ENCODE measurements at places on chromosomes 5 and 9.

DNA sequence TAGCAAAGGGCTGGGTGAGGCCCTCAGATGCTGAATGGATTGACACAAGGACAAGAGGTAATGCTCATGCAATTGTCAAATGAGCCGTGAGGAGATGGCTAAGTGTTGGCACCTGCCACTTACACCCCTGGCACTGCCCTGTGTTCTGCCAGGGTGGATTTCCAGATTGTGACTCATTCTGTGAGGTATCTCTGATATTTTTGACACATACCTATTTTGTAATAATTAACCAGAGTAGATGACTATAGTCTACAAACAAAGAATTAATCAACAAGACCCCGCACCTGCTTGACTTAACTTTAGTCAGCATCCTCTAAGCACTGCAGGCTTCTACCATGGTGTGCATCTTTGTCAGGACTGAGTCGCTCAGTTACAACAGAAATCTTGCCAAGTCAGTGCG is 200.8 kb downstream of the DIRAS2 start:
- DNase-seq, result no peak

- DNase-seq, result no peak
Measured at GRCh38 chr9:98333703-98334582, 78.5 kb upstream of the TBC1D2 start.

DNA sequence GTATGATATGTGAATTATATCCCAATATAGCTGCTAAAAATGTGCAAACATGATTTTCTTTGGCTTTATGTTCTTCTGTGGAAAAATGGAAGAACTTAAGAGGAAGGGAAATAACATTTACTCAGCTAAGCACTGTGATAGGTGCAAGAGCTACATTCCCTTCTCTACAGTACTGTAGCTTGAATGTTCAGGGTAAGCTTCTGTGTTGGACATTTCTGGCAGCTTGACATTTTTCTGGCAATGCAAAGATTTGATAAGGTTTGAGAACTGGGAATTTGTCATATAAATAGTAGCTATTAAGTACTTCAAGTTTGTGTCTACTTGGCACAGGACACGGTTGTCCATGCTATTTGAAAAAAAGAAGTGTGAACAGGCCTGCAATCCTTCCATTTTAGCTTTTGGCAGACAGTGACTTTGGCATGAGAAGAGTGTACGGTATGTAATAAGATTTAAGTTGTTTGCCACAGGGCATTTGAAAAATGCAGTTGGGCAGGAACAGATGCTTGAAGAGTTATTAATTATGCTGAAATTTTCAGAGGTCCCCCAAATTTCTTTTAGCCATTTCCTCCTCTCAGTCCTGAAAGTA is 77.6 kb downstream of the KIF4B start:
- DNase-seq, result no peak

DNA sequence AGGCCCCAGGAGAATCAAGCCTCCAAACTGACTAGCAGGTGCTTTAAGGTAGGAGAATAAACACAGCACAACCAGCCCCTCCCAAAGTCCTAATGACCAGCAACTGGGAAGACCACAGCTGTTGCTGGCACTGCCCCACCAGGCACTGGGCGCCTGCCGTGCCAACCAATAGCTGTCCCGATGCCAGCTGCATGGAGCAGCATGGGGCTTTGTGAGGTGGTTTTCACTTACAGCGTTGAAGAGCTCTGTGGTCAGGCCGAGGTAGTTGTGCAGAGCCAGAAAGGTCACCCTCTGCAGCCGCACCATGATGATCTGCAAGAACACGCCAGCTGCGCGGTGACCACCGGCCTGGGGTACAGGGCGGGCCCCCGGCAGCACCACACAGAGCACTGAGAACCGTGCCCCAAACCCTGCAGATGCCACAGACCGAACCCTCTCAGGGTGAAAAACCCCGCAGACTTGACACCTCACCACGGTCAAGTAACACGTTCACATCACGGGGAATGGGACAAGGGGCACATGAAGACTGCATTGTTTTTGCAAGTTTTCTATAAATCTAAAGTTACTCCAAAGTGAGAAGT is 28.7 kb downstream of the PNPLA7 start:
- DNase-seq, result no peak

GRCh38 chr5:72378639-72379289 is 58.6 kb downstream of the PTCD2 start:
- DNase-seq, result peak; percentile 20

GRCh38 chr5:179912951-179913350 is 5.3 kb upstream of the TBC1D9B start:
- no peak for DNase-seq

- DNase-seq, result peak; percentile 3
Measured at GRCh38 chr9:28365020-28365640, 791.8 kb upstream of the C9orf72 start.

- DNase-seq, result no peak
Measured at GRCh38 chr5:417301-418161, 25.4 kb upstream of the EXOC3 start.

DNA sequence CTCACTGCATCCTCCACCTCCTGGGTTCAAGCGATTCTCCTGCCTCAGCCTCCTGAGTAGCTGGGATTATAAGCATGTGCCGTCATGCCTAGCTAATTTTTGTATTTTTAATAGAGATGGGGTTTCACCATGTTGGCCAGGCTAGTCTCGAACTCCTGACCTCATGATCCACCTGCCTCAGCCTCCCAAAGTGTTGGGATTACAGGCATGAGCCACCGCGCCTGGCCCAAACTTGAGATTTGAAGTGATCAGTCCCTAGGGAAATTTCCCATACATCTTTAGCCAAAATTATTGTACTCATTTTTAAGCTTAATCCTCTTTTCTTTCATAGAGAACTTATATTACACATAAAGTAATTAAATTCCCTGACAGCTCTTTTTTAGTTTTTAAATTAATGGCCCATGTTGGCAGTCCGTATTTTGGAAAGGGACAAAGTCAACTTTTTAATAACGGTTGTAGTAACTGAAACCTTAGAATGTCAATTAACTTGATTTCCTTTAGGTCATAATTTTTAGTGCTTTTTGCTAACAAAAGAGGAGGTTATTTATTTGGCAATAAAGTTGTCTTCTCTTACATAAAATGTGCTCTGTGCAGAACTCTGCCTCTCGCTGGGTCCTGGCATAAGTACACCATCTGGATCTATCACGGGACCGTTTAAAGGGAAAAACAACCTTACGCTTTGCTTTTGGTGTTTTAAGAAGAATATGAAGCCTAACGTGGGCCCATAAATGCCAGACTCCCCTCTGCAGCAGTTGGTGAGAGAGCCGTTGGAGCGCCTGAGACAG is 142.3 kb upstream of the OTULINL start:
- no peak for DNase-seq

- DNase-seq, result peak; percentile 71
Measured at GRCh38 chr9:111621895-111622480, 9.1 kb upstream of the DNAJC25 start.

- DNase-seq, result no peak
Measured at GRCh38 chr9:86966852-86967511, 19.7 kb upstream of the GAS1 start.

DNA sequence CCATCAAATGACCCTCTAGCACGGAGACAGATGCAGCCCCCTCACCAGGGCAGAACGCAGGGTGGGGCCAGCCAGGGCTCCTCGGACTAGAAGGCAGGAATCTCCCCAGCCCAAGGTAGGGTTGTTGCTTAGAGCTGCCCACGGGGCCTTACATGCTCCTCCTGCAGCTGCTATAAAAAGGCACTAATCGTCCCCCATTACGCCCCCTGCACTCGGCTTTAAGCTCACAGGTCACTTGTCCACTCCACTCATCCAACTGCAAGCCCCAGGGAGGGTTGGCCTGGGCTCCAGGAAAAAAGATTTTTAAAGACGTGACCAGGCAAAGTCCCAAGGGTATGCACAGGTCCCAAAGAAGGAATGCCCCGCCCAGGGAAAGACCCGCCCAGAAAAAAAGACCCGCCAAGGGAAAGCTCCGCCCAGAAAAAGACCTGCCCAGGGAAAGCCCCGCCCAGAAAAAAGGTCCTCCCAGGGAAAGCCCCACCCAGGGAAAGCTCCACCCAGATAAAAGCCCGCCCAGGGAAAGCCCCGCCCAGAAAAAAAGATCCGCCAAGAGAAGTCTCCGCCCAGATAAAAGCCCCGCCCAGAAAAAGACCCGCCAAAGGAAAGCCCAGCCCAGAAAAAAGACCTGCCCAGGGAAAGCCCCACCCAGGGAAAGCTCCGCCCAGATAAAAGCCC is 11.1 kb downstream of the GRIN1 start:
- DNase-seq, result no peak

GRCh38 chr9:106228861-106229260 is 534.5 kb downstream of the TMEM38B start:
- DNase-seq, result no peak

DNA sequence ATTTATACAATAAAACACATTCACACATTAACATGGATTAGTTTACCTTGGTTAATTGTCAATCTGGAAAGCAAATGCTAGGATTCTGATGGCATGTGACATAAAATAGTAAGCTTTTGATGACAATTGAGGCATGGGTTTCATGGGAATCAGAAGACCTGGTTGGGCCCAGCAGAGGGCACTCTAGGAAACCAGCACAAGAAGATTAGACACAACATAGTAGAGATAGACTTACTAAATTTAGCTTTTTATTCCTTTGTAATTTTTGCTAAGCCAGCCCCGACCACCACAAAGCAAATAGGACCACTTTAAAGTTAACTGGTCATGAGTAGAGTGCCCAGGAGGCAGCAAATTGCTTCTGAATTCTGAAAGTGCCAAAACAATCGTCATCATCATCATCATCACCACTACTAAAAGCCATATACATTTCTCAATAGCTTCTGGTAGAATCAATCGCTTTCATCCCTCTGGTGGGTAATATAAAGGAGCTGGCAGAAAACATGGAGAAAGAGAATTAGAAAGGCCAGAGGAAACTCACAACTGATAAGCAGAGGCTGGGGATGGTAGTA is 163.2 kb downstream of the ARRDC3 start:
- peak; percentile 57 for DNase-seq

DNA sequence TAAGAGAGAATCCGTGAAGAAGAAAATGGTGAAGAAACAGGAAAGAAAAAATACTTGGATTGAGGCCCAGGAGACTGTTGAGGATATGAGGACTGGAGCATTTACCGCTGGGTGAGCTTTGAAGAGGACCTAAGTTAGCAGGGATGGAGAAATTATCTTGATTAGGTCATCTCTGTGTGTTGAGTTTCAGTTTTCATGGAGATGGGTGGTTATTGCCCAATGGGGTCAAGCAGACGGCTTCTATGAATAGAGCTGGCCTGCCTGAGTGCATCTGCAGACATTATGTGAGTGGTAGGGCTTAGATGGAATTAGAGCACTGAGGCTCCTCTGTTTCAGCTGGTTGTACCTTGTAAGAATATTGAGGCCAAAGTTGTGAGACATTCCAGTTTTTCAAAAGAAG is 245.4 kb upstream of the FBXL7 start:
- DNase-seq, result no peak

GRCh38 chr5:68285851-68286611 is 70.5 kb downstream of the PIK3R1 start:
- DNase-seq, result peak; percentile 74

- DNase-seq, result no peak
Measured at GRCh38 chr9:74810200-74810599, 77.5 kb downstream of the TRPM6 start.

GRCh38 chr5:115418788-115419187 is 122.3 kb upstream of the CCDC112 start:
- no peak for DNase-seq

- peak; percentile 65 for DNase-seq
Measured at GRCh38 chr5:104635227-104635626, 1072.6 kb upstream of the NUDT12 start.

- DNase-seq, result peak; percentile 25
Measured at GRCh38 chr9:133403766-133404453, 13.9 kb downstream of the REXO4 start.

DNA sequence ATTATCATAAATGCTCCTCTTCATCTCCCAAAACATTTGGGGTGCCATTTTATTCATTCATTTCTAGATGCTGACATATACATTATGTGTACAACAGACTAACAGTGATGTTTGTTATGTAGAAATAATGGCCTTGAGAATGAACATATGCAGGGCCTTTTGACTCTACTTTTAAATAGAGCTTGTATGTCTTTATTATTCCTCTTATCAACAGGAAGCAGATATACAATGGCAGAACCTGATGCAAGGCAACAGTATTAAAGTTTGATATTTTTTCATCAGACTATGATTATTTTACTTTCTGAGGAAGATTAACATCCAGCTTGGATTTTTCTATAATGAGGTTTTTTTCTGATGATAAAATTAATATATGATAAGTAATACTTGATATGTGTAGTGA is 44.1 kb downstream of the SNX18 start:
- DNase-seq, result no peak

GRCh38 chr5:172410160-172410559 is 44.2 kb downstream of the SH3PXD2B start:
- DNase-seq, result peak; percentile 33

DNA sequence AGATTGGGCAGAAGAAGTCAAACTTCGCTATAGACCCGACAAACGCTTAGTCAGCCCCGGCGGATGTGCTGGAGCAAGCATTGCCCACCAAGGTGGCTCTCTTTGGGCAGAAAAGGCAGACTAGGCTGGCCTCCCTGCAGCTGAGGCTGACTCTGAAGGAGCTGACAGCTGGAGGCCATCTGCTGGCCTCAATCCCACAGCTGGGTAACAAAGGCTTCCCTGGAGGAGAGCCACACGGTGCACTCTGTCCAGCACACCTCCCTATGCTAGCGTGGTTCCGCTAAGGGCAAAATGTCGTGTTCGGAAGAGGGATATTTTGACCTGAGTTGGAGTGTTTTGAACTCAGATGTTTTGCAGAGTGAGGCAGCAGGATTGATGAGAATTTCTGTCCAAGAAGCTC is 103.5 kb upstream of the PTCH1 start:
- no peak for DNase-seq

GRCh38 chr9:97928986-97929604 is 6.8 kb upstream of the TRMO start:
- DNase-seq, result no peak

DNA sequence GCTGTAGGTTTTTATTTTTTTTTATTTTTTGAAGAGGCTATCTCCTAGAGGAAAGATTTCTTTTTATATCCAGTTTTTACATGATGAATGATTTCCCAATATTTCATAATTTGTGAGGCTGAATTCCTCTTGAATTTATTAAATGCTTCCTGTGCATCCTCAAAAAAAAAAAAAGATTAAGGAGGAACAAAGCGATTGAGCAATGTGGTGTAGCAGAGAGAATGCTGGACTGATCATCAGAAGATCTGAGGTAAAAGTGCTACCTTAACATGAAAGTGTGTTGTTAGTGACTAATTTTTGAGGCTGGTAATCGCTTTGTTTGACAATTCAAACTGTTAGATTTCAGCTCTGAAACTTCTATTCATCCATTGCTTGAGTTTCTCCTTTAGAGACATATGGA is 125.1 kb downstream of the ESM1 start:
- DNase-seq, result no peak
